ENCODE measurements at places on chromosomes 12 and 14.

GRCh38 chr14:56449670-56450213, 129.9 kb upstream of the TMEM260 start:
- no peak for DNase-seq

DNA sequence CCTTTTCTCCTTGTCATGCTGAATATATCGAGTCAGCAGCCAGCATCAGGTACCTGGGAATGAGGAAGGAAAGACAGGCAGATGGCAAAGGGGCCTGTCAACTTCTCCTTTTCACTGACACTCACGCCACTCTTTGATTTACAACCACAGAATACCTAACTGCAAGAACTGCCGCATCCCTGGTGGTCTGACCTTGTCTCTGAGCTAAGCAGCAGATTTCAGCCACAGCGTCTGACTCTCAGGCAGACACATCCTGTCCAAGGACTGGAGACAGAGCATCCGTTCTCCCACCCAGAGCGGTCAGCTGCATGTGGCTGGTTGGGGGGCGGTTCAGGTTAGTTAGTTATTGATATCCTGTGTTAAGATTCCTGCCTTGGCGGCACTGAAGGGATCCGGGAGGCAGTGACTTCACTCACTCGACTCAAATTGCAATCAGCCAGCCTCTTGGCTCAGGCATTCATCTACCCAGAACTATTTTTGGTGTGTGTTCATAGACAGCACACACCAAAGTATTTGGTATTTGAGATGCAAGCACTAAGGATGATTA, 11.2 kb upstream of the MAP1LC3B2 start:
- no peak for DNase-seq

DNA sequence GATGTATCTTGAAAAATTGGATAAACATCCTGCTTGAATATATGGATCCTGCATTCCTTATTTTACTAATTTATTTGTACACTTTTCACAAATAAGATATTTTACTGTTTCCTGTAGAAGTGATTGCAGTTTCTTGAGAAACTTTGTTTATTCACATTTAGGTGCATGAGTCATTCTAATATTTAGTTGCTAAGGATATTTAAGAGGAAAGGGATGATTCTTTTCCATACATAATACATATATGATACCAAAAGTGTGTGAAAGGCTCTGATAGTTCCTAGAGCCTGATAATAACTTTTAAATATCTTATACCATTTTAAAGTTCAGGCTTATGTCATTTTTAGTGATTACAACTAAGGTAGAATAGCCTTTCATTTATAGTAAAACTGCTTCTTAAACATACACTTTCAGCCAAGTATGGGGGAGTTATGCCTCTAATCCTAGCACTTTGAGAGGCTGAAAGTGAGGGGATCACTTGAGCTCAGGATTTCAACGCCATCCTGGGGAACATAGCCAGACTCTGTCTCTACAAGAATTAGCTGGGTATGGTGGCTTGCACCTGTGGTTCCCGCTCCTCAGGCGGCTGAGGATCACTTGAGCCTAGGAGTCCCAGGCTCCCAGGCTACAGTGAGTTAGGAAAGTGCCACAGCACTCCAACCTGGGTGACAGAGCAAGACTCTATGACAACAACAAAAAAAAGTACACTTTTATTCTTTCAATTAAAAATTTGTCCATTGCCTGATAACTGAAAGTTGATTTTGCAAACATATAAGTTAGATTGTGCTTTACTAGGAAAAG, 262.6 kb upstream of the LRIG3 start:
- no peak for DNase-seq

DNA sequence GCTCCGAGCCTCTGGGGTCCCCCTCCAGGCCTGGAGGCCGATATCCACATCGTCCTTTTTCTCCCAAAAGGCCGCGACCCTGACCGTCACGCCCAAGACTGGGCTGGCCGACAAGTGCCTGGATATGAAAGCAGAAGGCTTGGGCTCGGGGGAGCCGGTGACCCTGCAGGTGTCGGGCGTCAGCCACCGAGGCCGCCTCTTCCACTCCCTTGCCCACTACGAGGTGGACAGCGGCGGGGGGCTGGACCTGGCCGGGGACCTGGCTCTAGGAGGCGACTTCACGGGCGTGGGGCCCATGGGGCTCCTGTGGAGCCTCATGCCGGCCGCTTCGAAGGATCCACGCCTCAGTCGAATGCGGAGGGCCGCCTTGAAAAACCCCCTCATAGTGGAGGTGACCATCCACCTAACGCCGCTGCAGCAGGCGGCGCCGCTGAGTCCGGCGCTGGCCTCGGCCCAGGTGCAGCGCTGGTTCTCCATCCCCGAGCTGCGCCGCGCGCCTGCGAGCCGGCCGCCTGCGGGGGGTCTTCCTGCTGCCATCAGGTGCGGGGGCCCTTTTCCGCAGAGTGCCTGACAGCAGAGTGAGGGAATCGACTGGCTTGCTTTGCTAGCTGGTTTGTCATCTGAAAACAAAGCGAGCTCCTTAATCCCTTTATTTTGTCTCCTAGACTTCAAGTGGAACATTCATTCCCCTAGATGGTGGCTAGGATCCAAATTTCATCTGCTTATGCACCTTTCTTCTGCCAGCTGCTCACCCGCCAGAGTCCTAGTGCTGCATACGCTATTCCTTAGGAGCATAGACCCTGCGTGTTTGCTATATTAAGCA, 10.6 kb upstream of the DNAL1 start:
- DNase-seq = no peak

- no peak for DNase-seq
These were observed 7.6 kb downstream of the RXYLT1 start for GRCh38 chr12:63787306-63787705.

GRCh38 chr12:31869972-31870371, 89.2 kb upstream of the RESF1 start:
- DNase-seq = no peak

Data from D721Med (cell line).